Fibroblast of skin of back (primary cell): ENCODE measurements at places on chromosomes 7 and 10.

DNA sequence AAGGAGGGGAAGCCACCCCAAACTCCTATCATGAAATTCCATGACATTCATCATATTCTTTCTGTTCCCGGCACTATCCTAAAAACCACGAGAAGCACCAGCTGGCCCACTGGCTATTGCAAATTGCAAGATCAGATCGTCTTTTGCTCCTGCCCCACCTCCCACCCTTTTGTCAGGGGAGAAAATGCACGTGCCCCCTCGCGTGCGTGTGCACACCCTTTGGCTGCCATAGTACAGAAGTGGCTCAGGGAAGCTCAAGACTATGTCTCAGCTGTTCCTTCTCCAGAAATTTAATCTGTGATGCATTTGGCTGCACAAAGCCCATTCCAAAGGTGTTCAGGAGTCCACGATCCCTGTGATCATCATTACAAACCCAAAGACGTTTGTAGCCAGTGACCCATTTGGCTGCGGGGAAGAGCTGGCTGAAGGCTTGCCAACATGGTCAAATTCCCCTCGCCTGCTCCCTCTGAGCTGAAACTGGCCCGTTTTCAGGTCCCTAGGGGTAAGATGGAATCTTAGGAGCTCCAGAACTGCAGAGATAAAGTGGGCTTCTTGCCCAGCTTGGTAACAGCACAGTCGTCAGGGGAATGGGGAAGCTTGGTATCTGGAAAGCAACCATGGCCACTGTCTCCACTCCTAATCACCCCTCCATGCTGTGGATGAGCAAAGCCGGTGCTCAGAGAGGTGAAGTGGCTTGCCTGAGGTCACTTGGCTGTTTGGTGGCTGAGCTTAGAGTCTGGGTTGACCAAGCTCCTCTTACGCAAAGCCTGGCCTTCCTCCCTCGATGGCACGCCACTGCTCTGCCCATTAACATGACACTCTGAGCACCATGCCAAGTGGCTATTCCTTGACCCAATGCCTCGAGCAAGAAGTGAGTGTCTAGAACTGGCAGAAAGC, 155.4 kb downstream of the NEURL1 start:
- DNase-seq: peak; percentile 82

DNA sequence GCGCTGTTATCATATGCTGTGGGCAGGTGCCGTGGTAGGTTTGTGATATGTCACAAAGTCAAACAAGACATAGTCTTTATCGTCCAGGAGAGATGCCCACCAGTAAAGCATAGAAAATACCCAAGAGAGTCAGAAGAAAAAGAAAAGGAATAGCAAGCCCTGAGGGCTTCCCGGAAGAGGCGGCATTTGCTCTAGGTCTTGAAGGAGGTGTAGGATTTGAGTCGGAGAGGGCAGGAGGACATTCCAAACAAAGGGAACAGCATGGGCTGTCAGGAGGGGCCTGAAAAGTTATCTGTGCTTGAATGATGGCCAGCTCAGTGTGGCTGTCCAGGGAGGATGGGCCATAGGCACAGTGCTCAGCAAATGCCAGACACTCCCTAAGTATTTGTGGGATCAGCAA, 42.2 kb downstream of the COL13A1 start:
- no peak for DNase-seq

DNA sequence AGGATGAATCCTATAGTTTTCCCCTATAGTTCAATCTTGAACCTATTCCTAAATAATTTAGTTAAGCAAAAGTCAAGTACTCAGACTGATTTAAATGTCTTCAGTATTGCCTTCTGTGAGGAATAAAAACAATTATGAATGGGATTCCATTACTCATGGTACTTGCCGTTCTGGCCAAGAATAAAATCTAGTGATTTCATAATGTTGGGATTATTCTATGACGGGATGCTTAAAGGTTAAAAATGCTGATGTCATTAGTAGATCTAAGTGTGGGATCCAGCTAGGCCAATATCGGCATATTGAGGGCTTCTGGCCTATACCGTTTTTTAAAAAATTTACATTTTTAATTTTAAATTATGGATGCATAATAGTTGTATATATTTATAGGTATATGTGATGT, 5.3 kb downstream of the BPGM start:
- no peak for DNase-seq

DNA sequence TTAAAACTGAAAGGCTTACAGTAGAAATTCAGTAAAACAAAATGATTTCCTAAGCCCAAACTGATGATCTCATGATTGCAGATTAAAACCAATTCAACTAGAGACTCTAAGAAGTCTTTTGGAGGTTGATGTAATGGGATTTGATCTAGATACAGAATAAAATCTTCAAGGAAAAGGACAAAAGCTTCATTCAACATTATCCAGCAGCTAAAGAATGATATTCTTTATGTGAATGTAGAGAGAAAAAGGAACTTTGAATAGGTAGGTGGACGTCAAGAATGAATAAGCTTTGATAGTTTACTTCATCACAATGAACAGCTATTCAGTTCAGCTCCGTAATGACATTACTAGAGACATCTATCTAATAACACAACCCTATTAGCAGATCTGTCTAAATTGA, 744.4 kb downstream of the PHTF2 start:
- DNase-seq: no peak

DNA sequence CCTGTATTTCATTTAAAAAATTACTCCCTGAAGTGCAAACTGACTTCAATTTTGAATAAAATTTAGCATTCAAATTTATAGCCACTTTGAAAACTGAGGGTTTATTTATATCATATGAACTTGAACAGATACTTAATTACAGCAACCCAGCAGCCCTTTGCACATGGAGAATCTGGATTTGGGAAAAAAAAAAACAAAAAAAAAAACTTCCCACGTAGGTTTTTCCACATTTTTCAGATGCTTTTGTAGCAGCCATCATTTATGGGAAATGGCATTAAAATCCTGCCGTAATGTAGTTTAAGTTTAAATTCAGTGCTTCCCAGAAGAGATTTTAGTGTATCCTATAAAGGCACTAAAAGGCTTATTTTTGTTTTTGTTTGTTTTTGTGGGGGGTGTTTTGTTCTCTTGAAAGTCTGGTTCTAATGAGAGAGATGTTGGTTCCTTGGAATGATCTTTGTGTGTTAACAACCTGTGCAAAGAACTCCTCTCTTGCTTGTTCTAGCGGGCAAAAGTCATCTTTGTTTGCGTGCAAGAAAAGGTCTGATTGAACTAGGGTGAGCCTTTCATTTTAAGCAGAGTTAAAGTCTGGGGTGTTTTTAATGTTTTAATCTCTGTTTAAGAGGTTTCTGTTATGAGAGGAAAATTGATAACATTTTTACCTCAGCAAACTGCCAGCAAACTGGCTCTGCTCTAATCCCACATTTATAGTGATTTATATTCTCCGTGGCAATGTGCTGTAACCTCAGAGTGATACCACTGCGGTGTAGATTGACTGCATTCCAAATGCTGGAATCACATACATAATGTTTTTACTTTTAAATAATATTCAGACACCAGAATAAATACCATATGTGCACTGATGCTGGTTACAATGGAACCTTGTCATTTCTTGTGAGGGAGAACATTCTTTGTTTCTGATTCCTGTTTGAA, 105.5 kb downstream of the WNT2 start:
- peak; percentile 92 for DNase-seq

- DNase-seq: no peak
These were observed 72.4 kb upstream of the MKLN1 start for GRCh38 chr7:131255242-131255641.

- peak; percentile 61 for DNase-seq
These were observed 22.0 kb downstream of the CYTH3 start for GRCh38 chr7:6250364-6250833.

DNA sequence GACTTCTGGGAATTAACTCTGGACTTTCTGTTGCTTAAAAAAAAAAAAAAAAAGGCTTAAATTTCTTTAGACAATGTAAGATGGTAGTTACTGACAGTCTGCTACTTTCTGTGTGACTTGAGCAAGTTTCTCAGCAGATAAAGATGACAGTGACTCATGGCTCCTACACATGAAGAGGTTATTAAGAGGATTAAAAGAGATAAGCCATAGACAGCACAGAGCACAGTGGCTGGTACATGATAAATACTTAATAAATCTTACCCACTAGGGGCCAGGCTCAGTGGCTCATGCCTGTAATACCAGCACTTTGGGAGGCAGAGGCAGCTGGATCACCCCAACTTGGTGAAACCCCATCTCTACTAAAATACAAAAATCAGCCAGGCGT, 174.8 kb downstream of the JAZF1 start:
- peak; percentile 50 for DNase-seq

GRCh38 chr10:88764110-88764509, 4.3 kb downstream of the LIPN start:
- DNase-seq: no peak
